Stimulated activated CD8-positive, alpha-beta memory T cell treated with anti-CD3 and anti-CD28 coated beads, Interleukin-7, amount 100 ng/mL, for 4 hours (primary cell): ENCODE measurements at places on chromosomes 16 and 17.

- no peak for DNase-seq
Observed at GRCh38 chr16:56231-56927, 2.8 kb downstream of the SNRNP25 start.

DNA sequence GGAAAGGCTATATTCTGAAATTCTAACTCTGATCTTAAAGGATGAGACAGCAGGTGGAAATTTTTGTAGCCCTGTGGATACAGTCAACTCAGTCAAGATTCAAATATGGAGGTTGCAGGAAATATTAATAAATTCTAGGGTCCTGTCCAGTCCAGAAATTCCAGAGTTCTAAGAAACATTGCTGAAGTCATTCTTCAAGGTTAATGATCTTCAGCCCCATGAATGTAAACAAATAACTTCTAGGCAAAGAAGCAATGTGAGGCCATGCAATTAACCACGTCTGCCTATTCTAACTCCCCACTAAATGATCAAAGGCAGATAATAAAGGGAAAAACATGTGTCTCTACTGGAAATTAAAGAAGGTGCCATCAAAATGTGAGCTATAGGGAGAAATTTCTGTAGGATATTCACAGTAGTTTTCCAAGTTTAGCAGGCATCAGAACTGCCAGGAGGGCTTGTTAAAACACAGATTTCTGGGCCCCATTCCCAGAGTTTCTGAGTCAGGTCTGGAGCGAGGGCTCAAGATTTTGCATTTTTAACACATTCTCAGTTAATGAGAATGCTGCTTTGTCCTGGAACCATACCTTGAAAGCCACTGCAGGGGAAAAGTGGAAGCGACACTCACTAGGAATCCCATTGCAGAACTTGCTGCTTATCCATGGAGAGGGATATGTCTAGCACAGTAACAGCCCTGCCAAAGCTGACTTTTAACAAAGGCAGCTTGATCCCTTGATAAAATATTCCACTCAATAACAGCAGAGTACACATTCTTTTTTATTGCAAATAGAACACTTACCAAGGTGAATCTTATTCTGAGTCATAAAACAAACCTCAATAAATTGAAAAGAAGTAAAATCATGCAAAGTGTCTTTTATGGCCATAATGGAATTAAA is 61.8 kb downstream of the DNAH3 start:
- DNase-seq, result no peak

DNA sequence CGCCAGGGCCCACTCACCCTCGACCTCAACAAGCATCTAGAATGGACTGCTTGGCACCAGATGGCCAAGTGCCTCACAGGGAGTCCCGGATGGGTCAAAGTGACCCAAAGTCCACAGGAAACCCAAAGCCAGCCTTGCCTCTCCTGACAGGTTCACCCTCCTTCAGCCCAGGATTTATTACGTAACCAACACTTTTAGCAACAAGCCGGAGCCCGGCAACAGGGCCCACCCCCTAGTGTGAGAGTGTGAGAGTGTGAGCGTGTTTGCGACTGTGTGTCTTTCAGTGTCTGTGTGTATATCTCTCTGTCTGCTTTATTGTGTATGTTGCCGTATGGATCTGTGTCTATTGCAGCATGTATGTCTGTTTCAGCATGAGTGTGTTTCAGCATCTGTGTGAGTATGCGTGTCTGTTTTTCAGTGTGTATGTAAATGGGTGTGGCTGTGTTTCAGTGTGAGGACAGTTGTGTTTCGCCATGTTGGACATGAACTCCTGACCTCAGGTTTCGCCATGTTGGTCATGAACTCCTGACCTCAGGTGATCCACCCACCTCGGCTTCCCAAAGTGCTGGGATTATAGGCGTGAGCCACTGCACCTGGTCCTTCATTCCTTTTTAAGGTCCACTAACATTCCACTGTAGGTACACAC is 13.7 kb upstream of the PEMT start:
- DNase-seq, result no peak

DNA sequence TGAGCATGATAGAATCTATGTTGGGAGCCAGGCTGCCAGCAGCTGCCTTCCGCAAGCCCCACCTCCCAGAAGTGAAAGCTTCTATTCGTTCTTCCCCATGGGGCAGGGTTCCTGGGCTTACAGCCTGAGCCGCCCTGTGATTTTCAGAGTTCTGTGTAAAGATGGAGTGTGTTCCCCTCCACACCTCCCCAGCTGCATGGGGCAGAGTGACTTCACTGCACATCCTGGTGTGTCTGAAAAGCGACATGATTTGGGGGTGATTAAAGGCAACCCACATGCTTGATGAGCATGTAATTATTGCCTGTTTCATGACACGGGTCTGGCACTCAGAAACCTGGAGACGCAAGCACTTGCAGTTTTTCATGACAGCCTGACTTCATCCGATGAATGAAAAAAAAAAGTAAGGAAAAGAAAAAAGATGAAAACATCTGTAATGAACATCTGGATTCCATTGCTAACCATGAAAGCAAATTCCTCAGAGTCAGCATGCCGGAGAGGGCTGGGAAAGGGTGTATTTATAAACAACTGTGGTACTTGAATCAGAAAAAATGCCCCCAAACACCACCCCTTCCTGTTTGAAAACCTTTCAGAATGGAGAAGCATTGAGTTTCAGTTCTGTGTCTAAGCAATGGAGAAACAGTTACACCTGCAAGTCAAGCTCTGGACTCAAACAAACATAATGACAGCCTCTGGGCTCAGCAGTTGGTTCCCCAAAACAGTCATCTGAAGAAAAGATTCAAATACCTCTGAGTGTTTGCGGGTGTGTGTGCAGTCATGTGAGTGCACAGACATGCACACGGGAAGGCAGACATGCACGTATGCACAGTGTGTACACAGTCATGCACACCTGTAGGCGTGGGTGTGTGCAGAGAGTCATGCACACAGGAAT is 266.0 kb downstream of the ENGASE start:
- DNase-seq, result no peak
